ENCODE measurements at places on chromosomes 4 and X. TPM values are rescaled to one million over a fixed set of nuclear protein-coding genes. Genes with fewer than 3 reads are reported as not detected.
A peak's percentile ranks its signal among the peaks of the same experiment; 100 is the strongest.

SHROOM4 gene
- total RNA-seq: not detected

ARHGAP6 gene
- total RNA-seq: not detected

DNA sequence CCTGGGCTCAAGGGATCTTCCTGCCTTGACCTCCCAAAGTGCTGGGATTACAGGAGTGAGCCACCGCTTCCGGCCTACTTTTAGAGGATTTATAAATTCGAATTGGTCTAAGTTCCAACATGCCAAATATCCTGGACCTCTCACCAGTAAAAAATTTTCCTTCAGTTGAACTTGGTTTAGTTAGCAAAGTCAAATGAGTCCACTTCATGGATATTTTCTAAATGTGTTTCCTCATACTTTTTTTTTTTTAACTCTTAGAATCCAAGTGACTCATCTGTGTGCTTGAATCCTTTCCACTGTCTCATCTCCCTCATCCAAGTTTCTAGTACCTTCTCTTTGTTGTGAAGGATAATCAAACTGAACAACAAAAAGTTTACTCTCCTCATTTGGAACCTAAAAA lies 49.7 kb downstream of the RBM47 start:
- no peak for DNase-seq

- DNase-seq: no peak
These were observed 42.2 kb downstream of the TLL1 start for GRCh38 chr4:165915215-165915614.

CT47B1 gene
- total RNA-seq: not detected

GRCh38 chrX:20547611-20548051 lies 280.9 kb upstream of the RPS6KA3 start:
- peak; percentile 13 for DNase-seq

GRCh38 chr4:110163327-110164069 lies 34.9 kb downstream of the ELOVL6 start:
- peak; percentile 13 for DNase-seq

DNA sequence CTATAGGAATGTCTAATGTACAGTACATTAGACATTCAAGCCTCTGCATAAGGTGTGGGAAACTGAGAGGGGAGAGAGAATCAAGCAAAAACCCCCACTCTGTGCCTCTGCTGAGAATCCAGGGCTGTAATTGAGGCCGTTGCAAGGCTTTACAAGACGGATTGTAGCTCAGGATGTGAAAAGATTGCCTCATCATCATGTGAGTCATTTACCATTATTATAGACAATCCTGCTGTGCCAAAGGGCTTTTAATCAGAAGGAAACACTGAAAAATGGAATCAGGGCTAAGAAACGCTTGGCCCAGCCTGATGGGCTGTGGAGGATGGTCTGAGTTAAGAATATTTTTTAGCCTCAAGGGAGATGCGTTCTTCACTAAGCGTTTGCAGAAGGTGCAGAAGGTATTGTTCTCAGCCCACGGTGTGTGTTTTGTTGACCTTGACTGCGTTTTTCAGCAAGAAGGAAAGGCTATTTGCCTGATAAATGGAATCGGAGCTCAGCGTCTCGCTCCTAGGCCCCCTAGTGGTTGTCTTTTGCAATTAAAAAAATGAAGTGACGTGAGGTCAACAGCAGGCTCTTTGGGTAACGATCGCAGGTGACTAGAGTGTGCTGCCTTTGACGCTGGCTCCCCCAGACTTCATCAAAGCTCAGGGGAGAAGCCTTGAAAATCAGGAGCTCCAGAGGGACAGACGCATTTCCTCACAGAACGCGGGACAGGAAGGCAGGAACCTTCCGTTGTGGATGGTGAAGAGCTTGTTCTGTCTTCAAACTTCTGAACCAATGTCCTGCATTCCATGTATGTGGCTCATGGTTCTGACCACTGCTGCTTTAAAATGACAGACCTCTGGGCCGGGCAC lies 18.1 kb upstream of the CHRNA9 start:
- peak; percentile 91 for DNase-seq

CRLF2 gene
- 4.7 TPM for total RNA-seq

DNA sequence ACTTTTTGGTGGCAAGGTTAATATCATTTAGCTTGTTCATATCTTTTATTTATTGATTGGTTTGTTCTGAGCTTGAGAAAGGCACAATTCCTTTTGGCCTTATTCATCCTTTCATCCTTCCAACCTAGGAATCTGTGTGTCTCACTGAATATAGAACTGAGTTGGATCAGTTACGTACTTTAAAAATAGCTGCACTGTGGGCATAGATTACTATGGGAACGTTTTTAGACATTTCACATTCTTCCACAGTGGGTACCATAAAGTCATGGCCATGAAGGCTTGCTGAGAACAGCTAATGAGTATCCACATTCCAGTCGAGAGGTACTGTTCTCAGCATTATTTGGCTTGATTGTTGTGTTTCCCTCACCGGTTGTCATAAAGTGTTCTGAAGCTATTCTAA lies 217.0 kb upstream of the DKK2 start:
- DNase-seq: no peak
